ENCODE measurements at places on chromosomes 5 and 9.
A peak's percentile ranks its signal among the peaks of the same experiment; 100 is the strongest.

GRCh38 chr5:138784590-138784989 lies 31.4 kb downstream of the CTNNA1 start:
- peak; percentile 60 for DNase-seq

DNA sequence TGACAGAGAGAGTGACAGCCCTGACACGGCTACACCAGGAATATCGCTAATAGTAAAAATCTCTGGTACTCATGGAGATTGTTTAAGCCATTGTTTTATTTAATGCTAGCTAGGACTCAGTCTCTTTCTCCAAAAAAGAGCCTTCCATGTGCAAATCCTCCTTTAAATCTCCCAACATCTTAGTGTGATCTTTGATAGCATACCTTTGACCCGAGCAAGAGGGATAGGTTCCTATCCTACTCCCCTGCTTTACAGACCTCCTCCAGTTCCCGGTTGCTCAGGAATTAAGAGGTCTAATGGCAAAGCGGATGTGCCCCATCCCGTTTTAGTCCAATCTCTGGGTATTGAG lies 663 bp upstream of the FRMD3 start:
- DNase-seq, result no peak

GRCh38 chr5:97046270-97046982 lies 96.0 kb downstream of the LIX1 start:
- DNase-seq, result peak; percentile 43

GRCh38 chr5:160119905-160120266 lies 636 bp upstream of the PWWP2A start:
- DNase-seq, result no peak

DNA sequence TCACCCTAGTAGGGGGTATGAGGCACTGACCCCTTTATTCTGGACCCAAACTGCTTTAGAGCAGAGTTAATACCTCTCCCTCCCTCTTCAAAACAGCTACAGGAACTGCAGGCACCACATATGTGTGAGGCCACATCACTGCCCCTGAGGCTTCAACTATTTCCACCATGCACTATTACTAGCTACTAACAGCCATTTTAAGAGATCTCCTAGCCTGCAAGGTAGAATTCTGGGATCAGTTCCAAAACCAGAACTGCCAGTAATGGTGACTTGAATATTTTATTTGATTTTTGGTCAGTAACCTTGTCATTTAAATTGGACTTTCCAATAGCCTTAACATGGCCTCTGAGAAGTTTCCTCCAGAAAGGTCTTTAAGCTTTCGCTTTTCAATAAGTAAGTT lies 55.3 kb upstream of the FSD1L start:
- DNase-seq, result no peak

- no peak for DNase-seq
These were observed 764.1 kb upstream of the ARRDC3 start for GRCh38 chr5:92147266-92147665.

GRCh38 chr9:4422495-4422894 lies 67.8 kb upstream of the SLC1A1 start:
- no peak for DNase-seq

- no peak for DNase-seq
These were observed 190.8 kb downstream of the TLE1 start for GRCh38 chr9:81498576-81498975.

- DNase-seq, result peak; percentile 44
These were observed 568.2 kb upstream of the CDH18 start for GRCh38 chr5:20556115-20556763.

- DNase-seq, result no peak
These were observed 439.5 kb upstream of the RGMB start for GRCh38 chr5:98333921-98334320.

- DNase-seq, result no peak
These were observed 79.1 kb downstream of the UGCG start for GRCh38 chr9:111975709-111976108.

DNA sequence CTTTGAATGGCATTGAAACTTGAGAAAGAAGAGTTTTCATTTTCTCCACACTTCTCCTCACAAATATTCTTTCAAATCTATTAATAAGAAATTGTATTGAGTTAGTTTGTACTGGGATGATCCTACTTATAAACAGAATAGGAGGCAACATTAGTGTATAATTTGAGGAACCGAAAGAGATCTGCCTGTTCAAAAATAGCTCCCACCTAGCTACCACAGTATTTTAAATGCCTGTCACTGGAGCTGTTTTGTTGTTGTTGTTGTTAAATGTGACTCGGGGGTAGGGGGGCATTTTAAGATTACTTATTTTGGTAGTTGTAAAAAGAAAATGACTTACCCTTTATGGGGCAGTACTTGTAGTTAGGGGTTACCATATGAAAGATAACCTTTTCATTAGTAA lies 20.1 kb upstream of the HAPLN1 start:
- no peak for DNase-seq

DNA sequence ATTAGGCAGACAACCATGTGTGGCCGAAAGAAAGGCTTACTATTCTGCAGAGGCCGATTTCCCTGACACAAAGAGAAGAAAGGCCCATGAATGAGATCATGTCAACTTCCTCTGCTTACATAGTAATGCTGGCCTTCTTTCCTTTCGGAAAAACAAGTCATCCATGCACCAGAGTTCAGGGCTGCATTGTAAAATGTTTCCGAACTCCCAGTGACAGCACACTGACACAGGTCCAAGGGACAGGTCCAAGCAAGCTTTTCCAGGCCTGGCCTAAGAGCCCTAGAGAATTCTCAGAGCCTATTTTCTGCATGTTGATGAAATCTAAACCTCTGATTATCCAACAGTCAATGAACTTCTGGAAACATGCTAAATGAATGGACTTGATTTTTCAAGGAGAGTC lies 140.9 kb downstream of the ZNF608 start:
- peak; percentile 46 for DNase-seq

DNA sequence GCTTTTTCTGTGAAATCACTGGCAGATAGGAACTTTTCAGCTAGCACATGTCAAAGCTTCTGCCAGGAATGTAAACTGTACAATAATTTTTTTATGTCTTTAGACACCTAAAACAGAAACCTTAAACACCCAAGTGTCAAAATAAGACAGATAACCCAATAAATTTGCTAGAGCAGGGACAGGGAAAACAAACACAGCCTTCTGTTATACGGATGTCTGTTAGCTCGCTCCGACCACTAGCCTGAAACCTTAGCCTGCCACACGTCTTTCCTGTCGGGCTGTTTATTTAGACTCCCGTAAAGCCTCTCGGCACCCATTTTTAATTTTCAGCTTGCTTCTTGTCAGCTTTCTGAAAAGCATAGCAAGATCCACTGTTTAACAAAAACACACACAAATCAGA lies 355.4 kb upstream of the SLC24A2 start:
- DNase-seq, result no peak

GRCh38 chr5:133366438-133366837 lies 245.9 kb downstream of the FSTL4 start:
- DNase-seq, result no peak

DNA sequence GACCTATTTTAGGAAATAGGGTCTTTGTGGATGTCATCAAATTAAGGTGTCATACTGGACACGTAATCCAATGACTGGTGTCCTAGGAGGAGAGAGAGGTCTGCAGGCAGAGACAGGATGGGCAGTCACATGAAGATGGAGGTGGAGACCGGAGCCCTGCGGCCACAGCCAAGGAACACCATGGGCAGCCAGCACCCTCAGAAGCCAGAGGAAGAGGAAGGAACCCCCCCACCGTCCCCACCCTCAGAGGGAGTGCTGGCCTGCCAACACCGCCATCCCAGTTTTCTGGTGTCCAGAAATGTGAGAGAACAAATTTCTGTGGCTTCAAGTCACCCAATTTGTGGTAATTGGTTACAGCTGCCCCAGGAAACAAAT lies 88.3 kb downstream of the NSUN2 start:
- no peak for DNase-seq

GRCh38 chr9:120830151-120830550 lies 12.6 kb downstream of the PSMD5 start:
- DNase-seq, result peak; percentile 76

DNA sequence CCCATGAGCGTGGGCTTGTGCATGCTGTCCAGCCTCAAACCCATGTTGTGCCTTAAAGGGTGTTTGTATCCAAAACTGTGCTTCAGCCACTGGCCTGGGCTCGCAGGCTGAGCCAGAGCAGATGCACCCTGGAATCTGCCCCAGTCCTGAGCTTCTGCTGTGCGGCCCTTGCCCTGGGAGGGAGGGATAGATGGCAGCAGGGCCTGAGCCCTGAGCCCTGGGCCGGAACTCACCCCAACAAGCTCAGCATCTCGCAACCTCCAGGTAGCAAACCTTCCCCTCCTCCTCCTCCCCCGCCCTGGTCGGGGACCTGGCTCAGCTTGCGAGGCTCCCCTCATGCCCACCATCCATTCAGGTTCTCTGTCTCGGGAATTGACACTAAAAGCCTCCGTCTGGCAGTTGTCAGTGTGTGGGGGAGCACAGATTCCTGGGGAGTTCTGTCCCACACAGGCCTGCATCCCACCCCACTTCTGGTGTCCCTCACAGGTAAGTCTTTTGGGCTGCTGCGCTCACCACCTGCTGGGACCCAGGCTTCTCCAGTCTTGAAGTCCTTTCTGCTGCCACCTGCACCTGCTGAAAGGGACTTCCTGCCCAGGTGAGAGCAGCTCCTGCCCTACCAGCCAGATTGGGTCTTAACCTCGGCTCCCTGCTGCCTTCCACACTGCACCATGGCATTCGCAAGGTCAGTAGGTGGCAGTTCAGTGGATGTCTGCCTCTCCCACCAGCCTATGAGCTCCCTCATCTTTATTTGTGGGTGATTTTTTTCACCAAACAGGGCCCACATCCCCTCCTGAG lies 55.2 kb upstream of the OLFM1 start:
- no peak for DNase-seq

DNA sequence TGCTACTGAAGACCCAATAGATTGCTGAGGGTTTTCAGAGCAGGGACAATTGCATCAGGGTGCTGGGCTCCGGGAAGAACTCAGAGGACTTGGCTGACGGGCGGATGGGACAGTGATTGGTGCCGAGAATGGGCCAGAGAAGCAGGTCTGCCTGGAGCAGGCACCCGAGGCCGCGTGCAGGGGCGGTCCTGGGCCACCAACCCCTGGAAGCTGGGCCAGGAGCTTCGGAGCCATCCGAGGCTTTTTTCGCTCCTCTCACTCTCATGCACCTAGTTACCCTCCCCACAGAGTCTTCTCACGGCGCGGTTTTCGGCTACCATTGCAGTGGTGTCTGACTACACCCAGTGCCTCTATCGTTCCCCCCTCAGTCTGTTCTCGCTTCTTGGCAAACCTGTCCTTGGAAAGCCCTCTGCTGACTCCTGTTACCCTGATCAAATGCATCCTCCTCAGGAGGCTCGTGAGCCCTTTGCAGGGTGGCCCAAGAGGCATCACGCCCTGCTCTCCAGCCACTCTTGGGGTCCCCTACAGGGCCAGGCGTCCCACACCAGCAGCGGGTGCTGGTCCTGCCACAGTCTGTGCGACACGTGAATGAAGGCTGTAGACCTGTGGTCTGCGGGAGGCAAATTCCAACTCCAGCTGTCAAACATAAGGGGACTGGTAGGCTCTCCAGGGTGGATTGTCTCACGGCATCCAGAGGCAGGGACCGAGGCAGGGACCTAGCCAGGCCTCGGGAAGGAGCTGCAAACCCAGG lies 1.2 kb upstream of the CLPTM1L start:
- no peak for DNase-seq
